IPS-NIHi11 (cell line): ENCODE measurements at places on chromosomes 16 and 17.

GRCh38 chr17:15091825-15092224 lies 173.3 kb downstream of the PMP22 start:
- peak; percentile 33 for DNase-seq

- no peak for DNase-seq
Observed at GRCh38 chr16:66374176-66374575, 7.7 kb downstream of the CDH5 start.

DNA sequence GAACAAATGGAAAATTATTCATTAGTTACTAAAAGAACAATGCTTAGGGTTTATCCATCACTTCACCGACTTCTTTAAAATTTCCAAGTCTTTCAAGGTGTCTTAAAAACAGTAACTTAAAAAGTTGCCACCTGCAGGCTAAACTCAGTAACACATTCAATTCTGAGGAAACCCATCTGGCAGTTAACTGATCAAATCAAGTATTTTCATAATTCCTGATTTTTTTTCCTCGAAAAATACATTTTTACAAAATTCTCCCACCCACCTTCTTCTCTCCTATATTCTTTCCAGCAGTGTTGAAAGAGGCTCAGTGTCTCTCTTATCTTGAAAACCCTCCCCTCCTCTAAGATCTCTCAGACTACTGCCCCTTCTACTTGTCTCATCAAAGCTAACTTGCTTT lies 29.9 kb downstream of the PARN start:
- peak; percentile 24 for DNase-seq

GRCh38 chr17:8158267-8159031 lies 4.3 kb downstream of the VAMP2 start:
- DNase-seq = peak; percentile 67

DNA sequence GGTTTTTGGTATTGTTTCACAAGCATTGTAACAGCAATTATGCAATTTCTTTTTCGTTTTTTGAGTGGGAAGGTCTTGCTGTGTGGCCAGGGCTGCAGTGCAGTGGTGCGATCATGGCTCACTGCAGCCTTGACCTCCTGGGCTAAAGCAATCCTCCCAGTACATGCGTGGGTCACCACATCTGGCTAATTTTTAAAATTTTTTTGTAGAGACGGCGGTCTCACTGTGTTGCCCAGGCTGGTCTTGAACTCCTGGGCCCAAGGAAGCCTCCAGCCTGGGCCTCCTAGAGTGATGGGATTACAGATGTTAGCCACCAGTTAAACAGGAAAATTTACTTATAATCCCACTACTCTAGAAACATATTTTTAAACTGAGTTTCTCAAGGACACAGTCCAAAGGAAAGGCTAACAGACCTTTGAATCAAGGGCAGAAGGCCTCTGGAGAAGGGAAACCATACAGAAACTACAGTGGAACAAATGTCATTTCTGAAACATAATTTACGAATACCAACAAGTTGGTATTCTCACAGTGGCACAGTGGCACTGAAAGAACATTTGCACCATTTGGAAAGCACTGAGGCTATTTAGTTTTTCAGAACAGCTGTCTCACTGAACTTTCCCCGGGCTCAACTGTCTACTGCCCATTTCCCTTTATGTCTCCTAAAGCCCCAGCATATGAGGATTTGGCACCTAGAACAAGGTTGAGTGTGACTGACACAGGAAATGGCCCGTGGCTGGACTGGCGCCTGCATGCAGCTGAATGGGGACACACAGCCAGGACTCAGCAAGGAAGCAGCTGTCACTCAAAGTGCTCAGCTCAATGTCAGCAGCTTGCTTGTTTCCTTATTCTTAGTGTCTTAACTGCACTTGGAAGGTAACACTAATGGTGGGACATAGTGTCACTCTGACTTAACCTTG lies 2.8 kb upstream of the PRKAR1A start:
- no peak for DNase-seq

GRCh38 chr16:1917056-1917664 lies 1.1 kb downstream of the HS3ST6 start:
- no peak for DNase-seq

GRCh38 chr16:19378511-19378910 lies 39.2 kb upstream of the TMC5 start:
- DNase-seq = no peak

- no peak for DNase-seq
Observed at GRCh38 chr17:73553311-73553710, 90.9 kb downstream of the SDK2 start.

DNA sequence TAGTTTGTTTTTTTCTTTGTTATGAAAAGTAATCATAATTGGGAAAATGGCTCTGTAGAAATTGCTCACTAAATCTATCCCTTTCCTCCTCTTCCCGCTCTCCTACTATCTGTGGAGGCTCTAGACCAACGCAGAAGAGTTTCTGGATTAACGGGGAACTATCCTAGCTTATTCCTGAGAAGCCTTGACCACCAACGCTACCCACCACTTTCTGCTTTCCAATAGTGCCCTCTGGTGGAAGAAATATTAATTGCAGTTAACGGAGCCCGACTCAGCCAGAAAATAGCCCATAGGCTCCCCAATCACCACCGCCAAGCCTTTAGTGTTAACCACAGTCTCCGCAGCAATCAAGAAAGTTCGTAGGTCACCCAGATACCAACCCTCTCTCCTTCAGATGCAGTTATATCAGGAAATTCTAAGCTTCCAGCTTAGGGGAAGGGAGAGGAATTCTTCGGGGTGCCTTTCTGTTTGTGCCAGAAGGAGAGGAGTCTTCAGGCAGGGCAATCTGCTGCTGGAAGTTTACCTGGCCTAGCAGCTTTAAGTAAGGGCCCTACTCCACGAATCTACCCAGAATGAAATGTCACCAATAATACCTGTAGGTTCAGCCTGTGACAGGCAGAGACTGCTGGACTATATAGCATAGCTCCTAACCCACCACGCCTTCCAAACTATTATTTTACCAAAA lies 23.0 kb upstream of the NSRP1 start:
- DNase-seq = peak; percentile 93

- DNase-seq = no peak
Observed at GRCh38 chr16:28186752-28187151, 25.0 kb downstream of the XPO6 start.

GRCh38 chr17:59479141-59479540 lies 86.3 kb upstream of the DHX40 start:
- DNase-seq = no peak
